BJ (cell line): ENCODE measurements at places on chromosomes 2 and 18.

DNA sequence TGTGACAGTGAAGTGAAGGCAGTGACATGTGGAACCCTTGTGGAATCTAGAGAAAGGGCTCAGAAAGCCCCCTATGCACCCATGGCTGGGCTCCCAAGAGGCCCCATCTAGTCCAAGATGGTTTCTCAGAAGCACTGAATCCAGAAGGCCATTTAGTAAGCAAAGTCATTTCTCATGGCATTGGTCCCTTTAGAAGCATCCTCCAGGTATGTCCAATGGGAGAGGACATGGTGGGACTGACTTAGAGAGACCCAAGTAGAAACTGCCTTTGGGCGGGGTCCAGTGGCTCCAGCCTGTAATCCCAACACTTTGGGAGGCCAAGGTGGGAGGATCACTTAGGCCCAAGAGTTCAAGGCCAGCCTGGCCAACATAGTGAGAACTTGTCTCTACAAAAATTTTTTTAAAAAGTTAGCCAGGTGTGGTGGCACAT lies 72.5 kb upstream of the RMDN2 start:
- DNase-seq: no peak

DNA sequence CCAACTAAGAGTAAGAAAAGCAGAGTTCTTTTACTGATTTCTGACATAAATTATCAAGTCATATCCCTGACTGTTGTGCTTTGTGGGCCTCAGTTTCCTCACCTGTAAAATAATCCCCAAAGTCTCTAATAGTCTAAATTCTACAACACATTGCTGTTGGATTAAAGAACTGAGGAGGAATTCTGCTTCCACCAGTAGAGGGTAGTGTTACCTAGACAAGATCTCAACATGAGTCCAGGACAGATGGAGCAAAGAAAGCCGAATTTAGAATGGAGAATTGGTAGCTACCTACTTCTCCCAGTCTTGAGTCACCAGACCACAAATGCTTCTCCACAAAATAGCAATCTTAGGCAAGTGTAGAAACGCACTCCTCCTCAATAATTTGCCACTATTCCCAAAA lies 462.5 kb upstream of the FSHR start:
- no peak for DNase-seq

GRCh38 chr2:215188078-215188477 lies 49.7 kb upstream of the ABCA12 start:
- no peak for DNase-seq

GRCh38 chr18:32915516-32915915 lies 142.7 kb upstream of the KLHL14 start:
- no peak for DNase-seq

GRCh38 chr2:100756704-100757103 lies 63.2 kb upstream of the NPAS2 start:
- DNase-seq: no peak

DNA sequence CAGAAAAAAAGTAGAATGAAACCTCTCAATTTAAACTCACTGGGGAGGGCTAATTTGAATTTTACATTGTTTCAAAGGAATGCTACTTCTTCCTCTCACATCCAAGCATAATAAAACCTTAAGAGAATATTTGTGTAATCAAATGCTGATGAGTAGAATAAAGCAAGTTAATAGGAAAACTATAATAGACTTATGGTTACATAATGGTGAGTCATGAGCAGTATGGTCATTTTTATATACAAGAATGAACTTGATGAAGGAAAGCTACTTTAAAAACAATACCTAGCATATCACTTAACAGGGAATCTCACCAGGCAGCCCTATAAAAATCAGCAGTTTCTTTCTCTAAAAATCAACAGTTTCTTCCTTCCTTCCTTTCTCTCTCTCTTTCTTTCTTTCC lies 80.3 kb downstream of the VSNL1 start:
- peak; percentile 30 for DNase-seq

DNA sequence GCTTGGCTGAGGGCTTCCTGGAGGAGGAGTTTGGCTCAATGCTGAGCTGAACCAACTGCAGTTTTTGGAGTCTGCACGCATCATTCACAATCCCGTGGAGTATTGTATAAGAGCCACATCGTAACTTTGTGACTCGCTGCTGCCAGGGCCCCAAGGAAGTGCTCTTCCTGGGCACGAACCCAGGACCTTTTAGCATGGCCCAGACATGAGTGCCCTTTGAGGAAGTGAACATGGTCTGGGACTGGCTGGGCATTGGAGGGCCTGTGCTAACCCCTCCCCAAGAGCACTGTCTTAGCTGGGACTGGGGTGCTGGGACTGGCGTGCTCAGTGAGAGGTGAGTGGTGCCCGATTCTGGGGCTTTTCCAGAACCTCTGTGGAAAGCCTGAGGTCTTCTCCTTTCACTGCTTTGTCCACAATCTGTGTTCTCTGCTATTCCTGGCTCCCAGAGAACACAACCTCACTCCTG lies 88.6 kb downstream of the LIPG start:
- no peak for DNase-seq

GRCh38 chr18:9356976-9357375 lies 22.4 kb downstream of the TWSG1 start:
- DNase-seq: no peak

DNA sequence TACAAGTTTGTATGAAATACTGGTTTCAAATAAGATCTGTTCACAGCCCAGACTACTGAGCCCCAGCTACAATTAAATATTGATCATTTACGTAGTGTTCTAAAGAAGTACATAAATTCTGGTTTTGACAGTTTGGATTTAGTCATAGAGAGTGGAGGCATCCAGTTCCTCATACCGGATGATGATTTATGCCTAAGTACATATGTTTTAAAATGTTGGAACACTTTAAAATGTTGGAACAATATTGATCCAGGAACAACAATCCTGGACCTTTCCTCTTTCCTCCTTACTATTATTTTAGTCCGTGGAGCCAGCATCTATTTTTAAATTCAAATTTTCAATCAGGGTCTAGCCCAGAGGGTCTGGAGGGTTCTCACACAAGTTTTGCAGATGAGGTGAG lies 22.8 kb upstream of the TTN start:
- DNase-seq: no peak

- no peak for DNase-seq
Observed at GRCh38 chr2:6723865-6724604, 141.7 kb downstream of the CMPK2 start.

- DNase-seq: peak; percentile 94
Observed at GRCh38 chr2:121721926-121722325, 14.7 kb downstream of the NIFK start.

- DNase-seq: no peak
Observed at GRCh38 chr18:77124452-77124922, 8.1 kb downstream of the MBP start.

GRCh38 chr2:71813807-71814470 lies 333.7 kb downstream of the CYP26B1 start:
- no peak for DNase-seq

DNA sequence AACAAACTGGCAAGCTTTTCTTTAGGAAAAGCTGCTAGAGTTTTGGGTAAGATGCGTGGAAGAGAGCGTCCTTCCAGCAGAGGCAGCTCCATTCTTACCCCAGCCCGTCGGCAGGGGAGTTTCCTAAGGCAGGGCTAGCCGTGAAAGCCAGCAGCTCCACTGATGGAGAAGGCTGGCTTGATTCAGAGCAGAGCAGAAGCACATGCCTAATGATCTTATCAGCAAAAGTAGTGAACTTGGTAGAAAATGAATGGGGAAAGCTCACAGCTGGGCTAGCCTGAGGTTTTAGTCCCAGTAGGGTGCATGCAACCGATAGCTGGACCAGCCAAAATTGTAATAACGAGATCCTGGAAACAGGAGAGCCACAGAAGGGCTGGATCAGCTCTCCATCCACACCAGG lies 20.8 kb downstream of the LAMA1 start:
- DNase-seq: no peak

GRCh38 chr2:88429929-88430328 lies 22.6 kb downstream of the FOXI3 start:
- no peak for DNase-seq

DNA sequence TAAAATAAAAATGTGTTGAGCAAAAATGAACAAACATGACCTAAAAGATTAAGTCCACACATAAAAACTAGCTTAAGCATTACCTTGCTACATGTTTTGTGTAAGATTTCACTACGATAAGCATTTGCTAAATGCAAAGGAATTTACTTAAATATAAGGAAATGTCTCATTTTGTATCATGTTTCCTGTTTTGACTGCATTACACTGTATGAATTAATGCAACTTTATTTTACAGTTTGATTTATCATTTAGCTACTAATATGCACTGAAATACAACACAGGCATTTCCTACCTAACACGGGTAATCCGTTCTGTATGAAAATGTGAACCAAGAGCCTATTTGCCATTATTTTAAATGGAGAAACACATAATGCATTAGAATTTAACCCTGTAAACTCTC lies 1076.5 kb upstream of the DDX18 start:
- no peak for DNase-seq

GRCh38 chr2:122389694-122390093 lies 634.2 kb downstream of the TSN start:
- DNase-seq: no peak

GRCh38 chr18:76457475-76457874 lies 37.6 kb downstream of the ZNF516 start:
- no peak for DNase-seq

GRCh38 chr2:16254356-16254965 lies 314.1 kb downstream of the MYCN start:
- no peak for DNase-seq

DNA sequence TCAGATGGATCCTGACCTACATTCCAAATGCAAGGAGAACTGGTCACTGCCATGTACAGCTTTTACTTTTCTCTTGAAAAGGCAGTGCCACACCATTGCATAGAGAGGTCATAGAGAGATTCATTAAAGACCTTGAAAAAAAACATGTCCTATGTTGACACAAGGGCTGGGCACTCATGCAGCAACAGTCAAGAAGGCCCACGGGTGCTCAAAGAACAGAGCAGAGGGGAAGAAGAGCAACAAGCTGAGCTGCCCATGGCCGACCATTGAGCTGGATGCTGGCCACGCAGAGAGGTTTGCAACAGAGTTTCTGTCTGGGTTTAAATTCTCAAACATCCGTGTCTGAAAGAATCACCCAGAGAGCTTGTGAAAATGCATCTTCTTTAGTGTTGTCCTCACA lies 99.1 kb downstream of the ADD2 start:
- no peak for DNase-seq

DNA sequence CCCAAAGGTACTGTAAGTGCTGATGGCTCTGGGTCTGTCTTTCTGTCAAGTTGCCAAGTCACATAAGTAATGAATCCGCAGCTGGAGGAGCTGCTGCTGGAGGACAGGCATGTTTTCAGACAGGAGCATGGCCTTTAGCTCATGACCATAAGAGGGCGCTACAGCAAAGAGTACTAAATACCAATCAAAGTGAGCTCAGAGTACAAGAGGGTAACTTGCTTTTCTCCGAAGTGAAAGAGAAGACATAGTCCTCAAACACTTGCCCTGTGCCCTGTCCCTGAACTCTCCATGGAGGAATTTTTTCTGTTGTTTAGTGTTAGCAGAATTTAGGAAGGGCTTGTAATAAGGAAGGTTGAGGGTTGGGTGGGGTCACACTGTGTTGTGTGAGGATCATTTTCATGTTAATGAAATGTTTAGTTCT lies 58.0 kb upstream of the EML6 start:
- DNase-seq: no peak

DNA sequence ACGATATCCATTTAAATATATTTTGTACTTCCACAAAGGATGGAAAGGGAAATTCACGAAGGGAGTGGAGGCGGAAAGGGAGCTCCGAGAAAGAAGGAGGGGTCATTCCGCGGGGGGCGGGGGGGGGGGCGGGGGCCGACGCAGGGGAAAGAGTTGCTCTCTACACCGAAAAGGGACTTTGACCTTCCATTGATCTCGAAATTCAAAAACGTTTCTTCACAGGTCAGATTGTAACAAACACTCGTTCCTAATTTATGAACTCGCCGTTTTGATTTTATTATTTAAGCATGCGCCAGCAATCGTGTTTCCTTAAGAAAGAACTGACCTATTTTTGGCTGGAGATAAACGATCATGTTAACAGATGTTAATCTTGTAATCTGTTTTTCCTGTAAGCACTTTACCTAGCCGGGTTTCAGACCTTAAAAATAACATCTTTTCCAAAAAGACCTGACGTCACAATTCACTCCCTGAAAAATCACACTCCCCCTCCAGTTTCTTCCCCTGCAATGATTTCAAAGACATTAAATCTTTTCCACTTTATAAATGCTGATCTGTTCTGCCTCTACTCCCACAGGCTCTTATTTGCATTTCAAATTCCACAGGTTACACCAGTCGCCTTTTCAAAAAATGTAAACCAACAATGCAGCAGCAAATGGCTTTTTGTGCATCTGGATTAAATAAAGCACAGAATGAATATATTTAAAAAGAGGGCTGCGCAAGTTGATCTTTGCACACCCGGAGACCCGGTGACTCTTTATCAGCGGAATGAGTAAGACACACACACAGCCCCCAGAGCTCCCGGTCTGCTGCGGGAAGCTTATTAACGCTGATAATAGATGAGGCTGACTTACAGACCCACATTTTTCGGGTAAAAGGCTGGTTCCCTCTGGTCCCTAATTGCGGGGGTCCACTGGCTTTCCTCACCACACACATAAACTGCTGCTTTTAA lies 1.6 kb downstream of the ZNF516 start:
- DNase-seq: no peak

GRCh38 chr18:21146016-21146415 lies 34.4 kb upstream of the ROCK1 start:
- DNase-seq: no peak

DNA sequence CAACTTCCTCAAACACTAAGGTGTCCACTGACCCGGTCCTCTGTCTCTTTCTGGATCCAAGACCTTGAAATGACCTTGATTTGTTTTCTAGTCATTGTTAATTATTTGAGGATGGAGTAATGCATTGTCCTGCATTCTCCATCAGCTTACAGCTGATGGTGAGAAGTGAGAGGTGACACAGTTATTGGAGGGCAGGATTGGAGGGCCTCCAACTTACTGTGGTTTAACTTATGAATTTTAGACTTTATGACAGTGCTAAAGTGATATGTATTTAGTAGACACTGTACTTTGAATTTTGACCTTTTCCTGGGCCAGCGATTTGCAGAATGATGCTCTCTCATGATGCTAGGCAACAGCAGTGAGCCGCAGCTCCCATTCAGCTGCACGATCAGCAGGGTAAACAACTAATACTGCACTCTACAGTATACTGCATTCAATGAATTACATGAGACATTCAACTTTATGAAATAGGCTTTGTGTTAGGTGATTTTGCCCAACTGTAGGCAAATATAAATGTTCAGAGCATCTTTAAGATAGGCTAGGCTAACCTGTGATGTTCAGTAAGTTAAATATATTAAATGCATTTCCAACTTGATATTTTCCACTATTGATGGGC lies 200.0 kb upstream of the MEX3C start:
- DNase-seq: no peak

- no peak for DNase-seq
Observed at GRCh38 chr2:175025946-175026345, 20.8 kb upstream of the CHN1 start.
